ENCODE measurements at places on chromosomes 7 and 10. TPM values are rescaled to one million over a fixed set of nuclear protein-coding genes. Genes with fewer than 3 reads are reported as not detected.
A peak's percentile ranks its signal among the peaks of the same experiment; 100 is the strongest.

The OGA gene
- 481 TPM for total RNA-seq

The FOXI2 gene
- total RNA-seq, result not detected

The IRF5 gene
- total RNA-seq, result 13.0 TPM

The KCNIP2 gene
- total RNA-seq, result 2.0 TPM

DNA sequence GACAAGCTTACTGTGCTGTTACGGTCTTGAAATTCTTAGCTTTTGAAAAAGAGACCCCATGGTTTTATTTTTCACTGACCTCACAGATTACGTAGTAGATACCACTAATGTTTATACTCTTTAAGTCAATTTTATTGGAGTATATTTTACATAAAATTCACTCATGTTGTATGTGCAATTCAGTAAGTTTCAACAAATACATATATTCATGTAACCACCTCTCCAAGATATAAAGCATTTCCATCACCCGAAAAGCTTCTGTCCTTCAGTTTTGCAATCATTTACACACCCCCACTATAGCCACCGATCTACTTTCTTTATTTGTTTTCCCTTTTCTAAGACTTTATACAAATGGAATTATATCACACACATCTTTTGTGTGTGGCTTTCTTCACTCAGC, 199.2 kb downstream of the PHF14 start:
- no peaks in the 10 kb centered on the region for H3K27me3 ChIP-seq
- H3K4me1 ChIP-seq, result no peaks in the 10 kb centered on the region
- H3K36me3 ChIP-seq, result no peaks in the 10 kb centered on the region
- no peak overlapping the region for H3K27ac ChIP-seq

DNA sequence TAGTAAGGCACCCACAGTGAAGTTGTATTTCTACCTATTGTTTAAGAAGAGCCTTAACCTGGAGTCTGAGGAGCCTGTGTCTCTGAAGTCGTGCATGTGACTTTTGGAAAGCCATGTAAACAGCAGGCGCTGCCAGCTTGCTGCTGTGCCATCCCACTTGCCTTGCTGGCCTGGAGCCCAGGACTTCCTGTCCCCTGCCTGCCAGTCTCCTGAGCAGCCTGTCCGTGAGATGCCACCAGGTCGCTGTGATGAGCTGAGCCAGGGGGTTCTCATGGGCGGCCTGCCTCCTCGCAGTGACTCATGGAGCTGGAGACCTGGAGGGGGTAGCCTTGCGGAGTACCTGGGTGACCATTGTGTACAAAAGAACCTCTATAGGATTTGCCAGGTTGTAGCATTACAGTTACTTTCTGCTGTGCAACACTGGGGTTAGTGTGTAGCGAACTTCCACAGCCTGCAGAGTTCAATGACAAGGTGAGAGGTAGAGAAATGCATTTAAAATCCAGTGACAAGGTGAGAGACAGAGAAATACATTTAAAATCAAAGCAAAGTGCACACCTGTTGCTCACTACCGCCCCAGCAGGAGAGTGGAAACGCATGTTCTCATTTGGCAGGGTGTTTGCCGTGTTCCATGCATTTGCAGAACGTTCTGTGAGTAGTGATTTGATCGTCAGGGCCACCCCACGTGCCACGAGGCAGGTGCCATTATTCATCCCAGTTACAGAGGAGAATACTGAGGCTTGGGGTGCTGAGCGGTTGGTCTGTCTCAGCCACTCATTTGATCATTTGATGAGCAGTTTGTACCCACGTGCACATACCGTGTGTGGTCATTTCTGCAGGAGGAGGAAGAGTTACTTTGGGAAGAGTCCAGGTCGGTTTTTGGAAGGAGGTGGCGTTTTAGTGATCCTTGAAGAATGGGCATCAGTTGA, 36.6 kb upstream of the BHLHA15 start:
- no peak overlapping the region for H3K4me3 ChIP-seq
- peaks cover 5% of the 10 kb centered on the region for H3K36me3 ChIP-seq
- H3K27ac ChIP-seq, result no peak overlapping the region
- H3K4me1 ChIP-seq, result no peaks in the 10 kb centered on the region
- H3K27me3 ChIP-seq, result no peaks in the 10 kb centered on the region

- H3K36me3 ChIP-seq, result no peaks in the 10 kb centered on the region
- peaks cover 8% of the 10 kb centered on the region for H3K4me1 ChIP-seq
- H3K27me3 ChIP-seq, result no peaks in the 10 kb centered on the region
- H3K4me3 ChIP-seq, result no peak overlapping the region
- H3K27ac ChIP-seq, result no peak overlapping the region
These were observed 387.3 kb downstream of the TNS3 start for GRCh38 chr7:47194516-47195057.

- DNase-seq, result no peak
- no peaks in the 10 kb centered on the region for H3K36me3 ChIP-seq
- no peaks in the 10 kb centered on the region for H3K4me1 ChIP-seq
These were observed 88.5 kb downstream of the PPP1R17 start for GRCh38 chr7:31775556-31775955.

GRCh38 chr10:28087661-28088351, 88.9 kb upstream of the ODAD2 start:
- H3K27ac ChIP-seq, result no peak overlapping the region
- DNase-seq, result no peak
- no peak overlapping the region for H3K4me3 ChIP-seq
- H3K4me1 ChIP-seq, result no peaks in the 10 kb centered on the region

- no peaks in the 10 kb centered on the region for H3K36me3 ChIP-seq
- DNase-seq, result no peak
- no peak overlapping the region for H3K4me3 ChIP-seq
- peaks cover 12% of the 10 kb centered on the region for H3K4me1 ChIP-seq
- no peak overlapping the region for H3K27ac ChIP-seq
These were observed 61.9 kb downstream of the MCU start for GRCh38 chr10:72753760-72754231.

- peaks cover 20% of the 10 kb centered on the region for H3K4me1 ChIP-seq
- no peaks in the 10 kb centered on the region for H3K27me3 ChIP-seq
- peaks cover 5% of the 10 kb centered on the region for H3K36me3 ChIP-seq
- H3K27ac ChIP-seq, result peak overlapping the region; percentile 55
- H3K4me3 ChIP-seq, result peak overlapping the region; percentile 78
These were observed 660 bp downstream of the VCL start for GRCh38 chr10:73998623-73998928.

DNA sequence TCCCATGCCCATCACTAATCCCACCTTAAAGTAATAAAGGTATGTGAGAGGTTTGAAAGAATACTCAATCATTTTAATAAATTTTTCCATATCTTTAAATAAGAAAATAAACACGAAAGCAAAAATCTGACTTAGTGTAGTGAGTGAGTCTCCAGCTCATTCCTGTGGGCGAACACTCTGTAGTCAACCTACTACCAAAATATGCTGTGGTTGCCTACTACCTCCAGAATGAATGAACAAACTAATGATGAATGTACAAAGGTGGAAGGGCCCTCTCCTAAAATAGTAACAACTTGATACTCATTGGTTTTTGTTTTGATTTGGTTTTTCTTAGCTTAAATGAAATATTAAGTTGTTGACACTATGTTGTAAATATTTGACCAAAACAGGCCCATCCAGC, 195.5 kb upstream of the HPS1 start:
- no peaks in the 10 kb centered on the region for H3K36me3 ChIP-seq
- DNase-seq, result no peak
- H3K27ac ChIP-seq, result no peak overlapping the region
- peaks cover 7% of the 10 kb centered on the region for H3K27me3 ChIP-seq

GRCh38 chr7:149261829-149262617, at the start of gene ZNF783:
Gene ZNF783, plus strand, starts transcription at chr7:149262196. Its CDS starts 138 bp downstream, at chr7:149262334.
- DNase-seq, result peak; percentile 82
- peaks cover 12% of the 10 kb centered on the region for H3K36me3 ChIP-seq
- H3K4me3 ChIP-seq, result peak within 1 kb of the TSS; percentile 57
- H3K4me1 ChIP-seq, result peaks cover 16% of the 10 kb centered on the region
- peak within 1 kb of the TSS; percentile 81 for H3K27ac ChIP-seq
- H3K27me3 ChIP-seq, result no peaks in the 10 kb centered on the region

All from natural killer cell (primary cell).